ENCODE measurements at places on chromosomes 3 and 15.

DNA sequence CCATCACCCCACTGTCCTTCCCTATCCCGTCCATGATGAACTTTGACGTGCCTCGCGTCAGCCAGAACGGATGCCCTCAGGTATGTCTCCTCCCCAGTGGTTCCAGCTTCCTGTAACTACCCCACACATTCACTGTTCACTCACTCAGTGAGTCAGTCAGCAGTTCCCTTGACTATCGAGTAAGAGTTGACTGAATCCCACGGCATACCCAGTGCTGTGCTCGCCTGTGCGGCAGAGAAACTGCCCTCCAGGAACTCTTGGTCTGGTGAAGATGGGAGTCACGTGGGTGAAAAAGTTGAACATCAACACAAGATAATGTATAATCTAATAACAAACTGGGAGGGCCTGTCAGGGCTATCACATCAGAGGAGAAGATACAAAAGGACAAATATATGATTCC is 36.7 kb downstream of the CCDC33 start:
- DNase-seq, result no peak

DNA sequence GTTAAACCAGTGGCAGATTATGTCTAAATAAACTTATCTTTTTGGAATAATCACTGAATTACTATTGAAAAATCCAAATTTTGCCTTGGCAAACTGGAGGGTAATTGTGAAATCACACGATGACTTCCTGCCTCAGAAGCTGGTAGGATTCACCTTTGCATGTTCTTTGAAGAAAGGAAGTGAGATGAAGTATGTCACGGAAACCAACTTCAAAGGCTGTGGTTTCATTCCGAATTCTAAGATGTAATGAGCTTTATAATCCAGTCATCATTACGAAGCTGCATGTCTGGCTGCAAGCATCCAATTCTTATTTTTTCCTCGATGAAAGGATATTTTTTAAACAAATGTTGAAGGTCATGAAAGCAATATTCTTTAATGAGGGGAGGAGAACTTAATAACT is 15.0 kb upstream of the ZBED2 start:
- DNase-seq, result peak; percentile 54

DNA sequence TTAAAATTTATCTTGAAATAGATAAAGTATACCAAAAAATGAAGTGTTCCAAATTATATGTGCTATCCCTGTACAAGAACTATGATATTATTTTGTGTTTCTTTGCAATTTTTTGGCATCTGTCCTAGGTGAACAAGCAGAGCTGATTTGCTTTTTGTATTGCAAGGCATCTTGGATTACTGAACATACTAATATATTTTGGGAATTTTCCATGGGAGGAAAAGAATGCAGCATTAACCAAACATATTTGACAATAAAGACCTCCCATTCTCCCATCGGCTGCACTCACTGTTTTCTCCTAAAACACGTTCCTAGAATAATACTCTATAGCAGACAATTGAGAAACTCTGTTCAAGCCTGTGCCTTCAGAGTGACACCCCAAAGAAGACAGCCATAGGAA is 265.1 kb upstream of the ALCAM start:
- no peak for DNase-seq

- no peak for DNase-seq
Measured at GRCh38 chr3:146072824-146073223, 88.2 kb downstream of the PLOD2 start.

DNA sequence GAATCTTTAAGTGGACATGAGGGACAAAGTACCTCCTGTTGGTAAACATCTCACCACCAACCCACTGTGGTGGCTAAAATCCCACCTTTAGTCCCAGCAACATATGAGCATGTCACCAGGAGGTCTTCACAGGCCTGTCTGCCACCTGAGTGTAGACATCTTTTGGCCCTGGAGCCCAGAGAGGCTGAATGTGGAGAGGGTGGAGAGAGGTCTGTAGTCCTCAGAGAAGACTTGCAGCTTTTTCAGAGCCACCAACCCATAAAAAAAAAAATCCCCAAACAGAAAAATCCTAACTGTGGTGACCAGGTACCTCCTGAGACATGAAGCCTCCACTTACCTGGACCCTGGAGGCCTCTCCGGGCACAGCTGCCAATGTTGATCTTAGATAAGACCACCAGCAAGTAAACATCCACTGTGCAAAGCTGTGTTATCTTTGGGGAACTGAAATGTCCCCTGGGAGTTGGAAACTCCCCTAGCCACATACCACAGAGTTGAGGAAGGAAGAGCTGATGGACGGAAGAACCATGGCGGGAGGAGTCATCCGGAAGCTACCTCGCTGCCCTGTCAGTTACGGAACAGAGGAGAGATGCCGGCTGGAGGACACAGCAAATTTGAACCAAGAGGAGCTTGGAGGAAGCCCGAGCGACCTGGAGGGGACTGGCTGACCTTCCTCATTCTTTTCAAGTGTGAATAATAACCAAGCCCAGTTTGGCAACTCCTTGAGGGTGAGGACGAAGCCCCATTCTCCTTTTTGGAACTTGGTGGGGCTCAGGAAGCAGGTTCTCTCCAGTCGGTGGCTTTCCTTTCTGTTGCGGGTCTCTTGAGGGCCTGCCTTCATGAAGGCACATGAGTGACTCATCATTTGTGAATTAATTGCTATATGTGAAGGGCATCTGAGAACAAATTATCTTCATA is at the start of gene GHRL:
Gene GHRL, minus strand, starts transcription at position 443 of the 915 bp plus-strand sequence. CDS start 2,767 bp downstream, outside the sequence.
- DNase-seq, result no peak

GRCh38 chr3:120503727-120504616 is 53.2 kb upstream of the FSTL1 start:
- DNase-seq, result no peak

GRCh38 chr3:188294823-188295487 is 141.0 kb downstream of the LPP start:
- peak; percentile 80 for DNase-seq

- no peak for DNase-seq
Measured at GRCh38 chr3:191343115-191343514, 12.8 kb upstream of the UTS2B start.

DNA sequence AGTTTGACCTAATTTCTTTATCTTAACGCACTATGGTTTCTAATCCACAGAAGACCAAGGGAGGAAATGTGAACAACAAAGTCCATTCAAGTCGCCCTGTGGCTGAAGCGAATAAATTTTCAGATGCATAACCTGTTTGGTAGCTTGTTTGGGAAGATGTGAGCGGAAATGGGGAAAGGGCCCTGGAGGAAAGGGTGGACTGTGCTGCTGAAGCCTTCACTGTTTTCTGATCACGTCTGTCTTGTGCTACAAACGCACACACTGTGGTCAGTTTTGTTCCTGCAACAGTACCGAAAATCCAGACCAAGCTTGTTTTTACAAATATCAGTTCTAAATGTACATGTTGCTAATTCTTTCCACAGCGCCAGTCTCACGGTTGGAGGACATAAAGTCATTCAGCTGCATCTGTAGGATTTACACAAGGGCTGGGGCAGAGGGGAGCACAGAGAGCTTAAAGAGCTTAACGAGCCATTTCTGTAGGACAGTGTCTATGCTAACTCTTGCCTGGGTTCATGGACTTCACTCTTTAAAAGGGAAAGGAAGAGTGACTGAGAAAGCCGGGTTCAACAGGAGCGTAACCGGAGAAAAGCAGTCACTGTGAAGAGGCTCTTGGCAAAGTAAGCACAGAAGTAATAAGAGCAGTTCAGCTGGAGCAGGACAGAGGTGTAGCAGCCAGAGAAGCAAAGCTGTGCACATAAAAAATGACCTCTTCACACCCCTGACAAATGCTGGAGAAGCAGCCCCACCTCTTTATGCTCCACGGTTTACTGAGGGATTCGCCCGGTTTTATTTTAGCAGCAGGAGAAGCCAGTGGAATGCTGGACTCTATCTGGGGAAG is 66.6 kb downstream of the USF3 start:
- no peak for DNase-seq

DNA sequence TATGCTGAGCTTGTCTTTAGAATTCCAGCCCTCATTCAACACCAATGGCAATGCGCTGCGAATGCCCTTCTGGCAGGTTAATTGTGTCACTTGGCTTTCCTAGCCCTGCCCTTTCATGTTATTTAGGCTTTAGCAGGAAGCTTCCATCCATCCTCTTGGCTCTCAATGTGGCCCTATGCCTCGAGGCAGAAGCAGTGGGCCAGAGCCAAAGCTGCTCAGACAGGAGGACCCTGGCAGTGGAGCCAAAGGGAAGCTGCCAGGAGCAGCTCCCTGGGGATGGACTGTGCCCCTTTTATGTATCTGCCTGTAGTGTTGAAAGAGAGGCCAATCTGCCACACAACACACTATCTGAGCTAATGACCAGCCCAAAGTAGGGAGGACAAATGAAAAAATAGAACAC is 376.4 kb downstream of the CTNNB1 start:
- no peak for DNase-seq

DNA sequence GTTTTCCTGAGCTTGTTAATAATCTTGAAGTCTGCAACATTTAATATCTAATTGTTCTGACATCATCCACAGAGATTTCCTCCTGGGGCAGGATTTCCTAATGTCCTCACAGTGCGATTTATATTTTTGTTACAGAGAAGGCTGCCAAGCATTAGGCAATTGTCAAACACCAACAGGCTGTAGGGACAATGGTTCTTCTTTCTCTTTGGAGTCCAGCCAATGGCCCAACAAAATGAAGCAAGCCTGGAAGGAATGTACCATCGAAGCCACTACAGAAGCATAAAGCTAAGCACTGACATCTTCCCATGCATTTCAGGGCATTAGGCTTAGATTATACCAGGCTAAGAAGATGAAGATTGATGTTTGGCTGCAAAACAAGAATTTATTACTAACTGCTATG is 173.0 kb upstream of the FRMD4B start:
- DNase-seq, result no peak

DNA sequence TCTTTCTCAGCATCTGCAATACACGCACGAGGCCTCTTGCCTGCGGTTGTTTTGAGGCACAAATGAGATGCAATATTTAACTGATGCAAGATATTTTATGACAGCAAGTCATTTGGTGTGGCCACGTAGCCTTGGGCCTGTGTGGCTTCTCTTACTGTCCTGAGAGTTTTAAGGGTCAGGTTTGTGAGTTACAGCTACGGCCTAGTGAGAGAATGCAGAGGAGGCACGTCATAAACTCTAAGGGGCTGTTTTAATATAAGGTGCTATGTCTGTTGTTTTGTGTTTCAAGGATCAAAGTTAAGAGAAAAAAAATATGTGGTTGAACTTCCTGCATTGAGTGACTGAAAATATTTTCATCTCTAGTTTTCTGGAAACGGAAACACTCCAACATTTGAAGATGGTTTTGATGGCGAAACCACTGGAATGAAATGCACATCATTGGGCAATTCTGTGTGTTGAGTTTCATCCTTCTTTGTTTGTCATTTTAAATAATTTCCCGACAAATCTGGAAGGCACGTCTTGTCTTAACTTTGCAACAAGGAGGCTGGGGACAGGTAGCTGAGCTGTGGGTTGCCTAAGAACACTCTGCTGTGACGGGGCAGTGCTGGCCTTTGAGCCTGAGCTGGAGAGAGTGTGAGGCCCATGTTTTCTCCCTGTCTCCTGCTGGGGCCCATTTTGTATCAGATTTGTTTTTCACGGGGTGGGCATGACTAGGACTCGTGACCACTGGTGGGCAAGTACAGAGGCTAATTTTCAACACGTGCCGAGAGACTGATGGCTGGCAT is 5.1 kb downstream of the APBA2 start:
- no peak for DNase-seq

- DNase-seq, result no peak
Measured at GRCh38 chr3:45012577-45012976, 13.5 kb upstream of the CLEC3B start.

DNA sequence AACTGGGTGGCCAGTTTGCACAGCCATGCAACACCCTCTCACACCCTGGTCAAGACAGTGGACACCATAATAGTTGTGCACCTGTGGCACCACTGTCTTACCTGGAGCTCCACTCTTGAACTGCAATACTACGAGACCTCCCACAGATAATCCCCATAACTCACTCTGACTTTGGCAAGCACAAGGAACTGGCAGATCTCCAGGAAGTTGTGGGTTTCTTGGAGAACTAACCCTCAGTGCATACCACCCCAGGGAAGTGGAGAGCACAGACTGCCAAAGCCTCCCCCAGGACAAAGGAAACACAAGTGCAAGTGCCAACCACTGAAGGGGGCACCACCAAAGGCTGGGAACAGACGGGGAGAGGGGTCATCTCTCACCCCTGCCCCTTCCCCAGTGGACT is 318.6 kb downstream of the SUCLG2 start:
- DNase-seq, result no peak

DNA sequence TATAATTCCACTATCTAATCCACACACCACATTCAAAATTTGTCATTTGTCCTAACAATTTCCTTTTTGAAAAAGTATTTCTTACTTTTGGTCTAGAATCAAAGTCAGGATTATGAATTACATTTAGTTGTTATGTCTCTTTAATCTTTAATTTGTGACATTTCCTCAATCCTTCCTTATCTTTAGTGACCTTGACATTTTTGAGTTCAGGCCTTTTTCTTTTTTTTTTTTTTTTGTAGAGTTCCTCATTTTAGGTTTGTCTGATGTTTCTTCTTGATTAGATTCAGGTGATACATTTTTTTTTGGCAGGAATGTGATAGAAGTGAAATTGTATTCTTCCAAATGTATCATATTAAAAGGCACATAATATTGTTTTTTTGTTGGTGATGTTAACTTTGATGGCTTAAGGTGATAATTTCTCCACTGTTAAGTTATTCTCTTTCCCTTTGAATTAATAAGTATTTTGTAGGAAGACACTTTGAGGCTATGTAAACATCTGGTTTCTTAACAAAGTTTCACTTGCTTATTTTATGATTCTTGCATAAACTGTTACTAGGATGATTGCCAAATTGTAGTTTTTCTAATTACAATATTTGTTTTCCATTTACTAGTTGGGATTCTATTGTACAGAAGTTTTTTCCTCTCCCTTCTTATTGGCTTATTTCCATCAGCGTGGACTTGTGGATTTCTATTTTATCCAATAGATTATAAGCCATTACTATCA is 16.3 kb downstream of the SLC35G2 start:
- no peak for DNase-seq

- no peak for DNase-seq
Measured at GRCh38 chr15:88401251-88401995, 65.8 kb downstream of the MRPL46 start.

GRCh38 chr3:71206305-71207165 is 377.0 kb downstream of the FOXP1 start:
- DNase-seq, result no peak

- DNase-seq, result no peak
Measured at GRCh38 chr15:93987068-93987467, 244.3 kb upstream of the MCTP2 start.

DNA sequence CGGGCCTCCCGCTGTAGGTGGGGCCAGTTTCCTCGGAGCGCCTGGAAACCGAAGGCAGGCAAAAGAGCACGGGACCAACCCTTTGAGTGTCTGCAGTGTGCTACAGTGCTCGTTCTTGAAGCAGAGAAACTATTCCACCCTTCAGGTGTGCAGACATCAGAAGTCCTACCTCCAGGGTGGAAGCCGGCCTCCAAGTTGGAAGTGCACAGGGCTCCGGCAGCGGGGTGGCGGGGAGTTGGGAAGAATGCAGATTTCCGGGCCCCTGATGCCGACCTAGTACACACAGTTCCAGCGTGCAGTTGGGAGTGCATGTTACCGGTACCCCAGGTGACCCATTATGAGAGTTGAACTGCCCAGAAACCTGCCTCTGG is 3.0 kb downstream of the KLF13 start:
- DNase-seq, result no peak

- no peak for DNase-seq
Measured at GRCh38 chr15:98530570-98530969, 117.8 kb upstream of the IGF1R start.

All from epithelial cell of prostate (primary cell).